Stimulated activated CD4-positive, alpha-beta T cell treated with anti-CD3 and anti-CD28 coated beads, Interleukin-1b, Interleukin-23, amount 100 ng/mL, for 1 hour (primary cell): ENCODE measurements at places on chromosomes 4 and X.

DNA sequence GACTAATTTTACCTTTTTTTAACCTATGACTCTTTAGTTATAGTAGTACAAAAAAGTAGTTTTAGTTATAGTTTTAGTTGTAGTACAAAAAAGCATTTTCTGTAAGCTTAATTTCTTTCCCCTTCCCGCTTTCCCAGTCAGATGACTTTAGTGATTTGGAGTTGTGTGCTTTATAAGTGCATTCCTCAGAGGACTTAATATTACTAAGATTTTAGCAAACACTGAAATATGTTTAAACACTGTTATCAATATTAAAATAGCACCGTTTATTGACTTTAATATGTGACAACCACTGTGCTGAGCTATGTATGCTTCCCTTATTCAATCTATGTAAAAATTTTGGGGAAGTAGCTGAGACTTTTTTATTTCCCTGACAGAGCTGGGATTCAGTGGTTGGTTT lies 22.8 kb downstream of the GUF1 start:
- no peak for DNase-seq

GRCh38 chrX:137028699-137029098 lies 5.1 kb downstream of the GPR101 start:
- no peak for DNase-seq

DNA sequence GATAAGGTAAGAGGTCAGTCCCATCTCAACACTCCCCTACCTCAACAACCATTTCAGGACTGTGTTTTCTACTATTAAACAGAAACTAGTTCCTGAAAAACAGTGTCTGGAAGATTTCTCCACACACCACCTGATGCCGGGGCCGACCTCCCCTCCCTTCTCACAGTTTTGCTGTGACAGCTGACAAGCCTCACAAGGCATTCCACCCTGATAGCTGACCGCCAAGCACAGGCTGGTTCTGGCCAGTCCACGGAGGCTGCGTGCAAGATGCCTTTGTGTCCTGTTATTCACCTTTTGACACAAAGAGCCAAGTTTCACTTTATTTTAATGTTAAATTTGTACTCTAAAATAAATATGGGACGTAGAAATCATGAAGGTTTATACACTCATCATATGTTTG lies 758.6 kb downstream of the PDHA2 start:
- DNase-seq: no peak

GRCh38 chr4:22190855-22191254 lies 242.3 kb upstream of the KCNIP4 start:
- DNase-seq: no peak

DNA sequence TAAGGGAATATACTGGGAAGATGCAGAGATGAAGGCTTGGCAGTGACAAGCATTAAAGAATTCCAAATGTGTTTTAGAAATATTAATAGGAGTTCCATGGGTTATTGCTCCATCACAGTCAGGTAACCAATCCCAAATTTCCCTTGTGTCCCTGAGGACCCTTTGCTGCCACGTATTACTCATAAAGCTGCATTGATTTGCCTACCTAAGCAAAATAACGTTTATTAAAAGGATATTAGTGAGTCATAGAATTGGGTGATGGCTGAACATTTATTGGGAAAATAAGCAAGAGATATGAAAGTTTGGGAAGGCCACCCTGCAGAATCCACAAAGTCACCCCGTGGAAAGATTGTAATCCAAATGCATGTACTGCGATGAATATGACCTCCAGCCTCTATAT lies 782.1 kb downstream of the RAPGEF2 start:
- DNase-seq: no peak

DNA sequence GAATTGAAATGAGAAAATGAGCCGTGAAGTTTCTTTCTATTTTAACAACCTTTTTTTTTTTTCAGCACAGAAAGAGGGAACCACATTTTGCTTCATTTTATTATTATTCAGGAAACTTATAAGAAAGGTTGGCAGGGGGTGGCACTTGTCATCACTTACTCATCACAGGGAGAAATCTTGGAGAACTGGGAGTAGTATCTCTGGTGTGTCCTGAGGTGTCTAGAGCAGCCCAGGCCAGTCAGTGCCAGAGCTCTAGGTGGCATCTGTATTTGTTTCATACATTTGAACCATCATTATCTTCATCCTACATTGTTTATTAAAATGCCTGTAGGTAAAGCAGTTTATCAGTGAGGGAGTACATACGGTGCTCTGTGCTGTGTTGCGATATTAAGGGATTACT lies 43.8 kb upstream of the ARHGAP24 start:
- DNase-seq: no peak

DNA sequence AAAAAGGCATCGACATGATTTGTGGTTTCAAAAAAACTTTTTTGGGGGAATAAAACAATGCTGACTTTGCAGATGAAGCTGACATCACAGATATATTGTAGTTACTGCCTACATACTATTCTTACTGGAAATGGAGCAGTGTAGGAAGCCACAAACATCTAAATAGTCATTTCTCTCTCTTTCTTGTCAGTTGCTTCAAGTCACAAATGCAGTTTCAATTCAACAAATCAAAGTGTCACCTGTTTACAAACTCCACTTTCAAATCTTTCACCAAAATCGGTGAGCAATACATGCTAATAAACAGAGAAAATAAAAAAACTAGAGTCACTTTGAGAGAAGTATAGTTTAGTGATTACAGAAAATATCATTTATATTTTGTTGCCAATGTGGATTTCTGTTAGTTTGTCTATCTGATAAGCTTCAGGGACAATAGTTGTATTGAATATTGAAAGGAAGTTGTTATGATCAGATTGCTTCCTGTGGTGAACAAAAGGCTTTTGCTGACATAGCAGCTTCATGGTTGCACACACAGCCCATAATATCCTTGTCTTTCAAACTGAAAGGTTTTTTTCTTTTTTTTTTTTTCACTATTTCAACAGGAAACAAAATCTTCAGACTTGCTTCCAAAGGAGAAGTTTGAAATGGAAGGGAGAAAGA lies 49.7 kb upstream of the PTPN13 start:
- DNase-seq: no peak

DNA sequence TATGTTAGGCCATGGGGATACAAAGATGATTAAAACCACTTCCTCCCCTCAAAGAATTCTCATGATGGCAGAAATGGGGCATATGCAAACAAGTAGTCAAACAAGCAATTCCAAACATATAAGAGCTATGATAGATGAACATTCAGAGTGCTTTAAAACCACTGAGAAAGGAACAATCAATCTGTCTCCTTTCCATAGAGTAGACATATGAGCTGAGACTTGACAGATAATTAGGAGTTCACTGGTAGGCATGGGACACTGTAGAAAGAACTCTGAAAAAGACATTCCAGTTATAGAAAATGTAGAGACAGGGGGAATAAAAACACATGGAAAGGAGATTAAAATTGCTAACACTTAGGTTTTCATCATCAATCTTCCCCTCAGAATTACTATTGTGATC lies 372.8 kb downstream of the KLHL4 start:
- DNase-seq: no peak

GRCh38 chrX:95427389-95427788 lies 1257.3 kb upstream of the DIAPH2 start:
- DNase-seq: no peak

GRCh38 chr4:77104791-77105540 lies 29.2 kb upstream of the CCNI start:
- DNase-seq: no peak

- no peak for DNase-seq
Observed at GRCh38 chr4:92234393-92235176, 69.2 kb upstream of the GRID2 start.

- DNase-seq: no peak
Observed at GRCh38 chrX:22652596-22652995, 347.2 kb upstream of the DDX53 start.

- no peak for DNase-seq
Observed at GRCh38 chr4:85024671-85025070, 58.2 kb upstream of the WDFY3 start.

DNA sequence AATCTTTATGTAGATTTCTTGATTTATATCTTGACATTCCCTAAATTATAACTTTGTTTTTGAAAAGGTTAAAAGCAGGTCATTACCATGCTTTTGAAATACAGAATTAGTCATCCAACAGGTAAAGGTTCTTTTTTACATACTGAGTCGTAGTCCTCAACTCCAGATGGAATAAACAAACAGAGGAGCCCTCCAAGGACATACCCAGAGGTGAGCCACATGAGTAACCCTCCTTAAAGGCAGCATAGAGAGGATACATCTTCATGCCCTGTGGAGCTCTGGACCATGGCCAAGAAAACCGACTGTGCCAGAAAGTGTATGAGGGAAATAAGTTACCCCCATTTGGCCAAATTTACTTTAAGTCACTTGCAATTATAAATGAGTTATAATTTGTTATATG lies 95.3 kb upstream of the MCF2 start:
- DNase-seq: no peak

GRCh38 chr4:10296730-10297129 lies 160.5 kb downstream of the ZNF518B start:
- no peak for DNase-seq

- DNase-seq: no peak
Observed at GRCh38 chr4:87044511-87045233, 109.9 kb downstream of the AFF1 start.

DNA sequence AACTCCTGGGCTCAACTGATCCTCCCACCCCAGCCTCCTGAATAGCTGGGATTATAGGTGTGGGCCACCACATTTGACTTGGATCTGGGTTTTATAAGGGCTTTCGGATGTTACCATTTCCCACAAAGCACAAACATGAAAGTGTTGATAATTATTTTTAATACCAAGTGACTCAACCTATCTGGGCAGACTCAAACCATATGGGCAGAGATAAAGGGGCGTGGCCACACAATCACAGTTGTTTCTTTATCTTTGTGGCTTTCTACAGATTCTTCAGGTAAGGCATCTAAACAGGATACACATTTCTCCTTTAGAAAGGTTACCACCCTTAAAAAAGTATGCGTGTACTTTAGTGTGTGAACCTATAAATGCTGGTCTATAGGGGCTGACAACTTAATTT lies 122.5 kb downstream of the ZNF827 start:
- DNase-seq: no peak

- DNase-seq: no peak
Observed at GRCh38 chrX:40106676-40107290, 9.0 kb upstream of the BCOR start.

DNA sequence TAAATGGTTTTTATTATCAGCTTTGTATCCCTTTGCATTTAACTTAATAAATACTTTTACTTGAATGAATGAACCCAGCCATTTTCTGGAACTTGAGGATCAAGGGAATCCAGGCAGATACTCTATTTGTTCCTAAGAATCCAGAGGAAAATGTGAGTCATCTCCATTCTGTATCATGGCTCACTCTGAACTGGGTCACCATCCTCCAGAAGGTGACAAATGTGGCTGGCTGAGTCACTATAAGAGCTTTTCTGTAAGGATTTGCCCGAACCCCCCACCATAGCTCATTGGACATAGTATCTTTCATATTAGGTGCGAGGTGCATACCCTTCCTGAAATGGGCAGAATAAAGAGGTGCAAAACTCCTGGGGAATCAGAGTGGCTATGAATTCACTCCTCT lies 25.8 kb downstream of the RTL9 start:
- DNase-seq: no peak

GRCh38 chr4:4416981-4417380 lies 30.1 kb downstream of the NSG1 start:
- DNase-seq: no peak

GRCh38 chr4:2087170-2087569 lies 28.0 kb downstream of the NAT8L start:
- no peak for DNase-seq

DNA sequence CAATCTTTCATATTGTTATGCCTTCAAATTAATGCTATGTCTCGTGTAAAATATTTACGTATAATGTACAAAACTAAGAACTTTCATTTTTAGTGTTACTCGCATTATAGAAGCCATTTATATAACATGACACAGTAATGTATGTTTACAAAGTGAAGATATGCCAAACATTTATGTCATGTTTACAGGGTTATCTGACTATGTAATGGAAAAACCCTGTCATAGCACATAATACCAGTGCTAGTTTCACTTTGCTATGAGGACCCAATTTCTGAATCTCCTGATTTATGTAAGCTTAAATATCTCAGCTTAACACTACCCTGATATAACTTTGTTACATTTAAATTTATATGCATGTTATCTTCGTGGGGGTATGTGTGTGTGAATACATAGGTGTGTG lies 233.1 kb downstream of the FAT4 start:
- DNase-seq: no peak

GRCh38 chr4:98612318-98613250 lies 45.8 kb downstream of the TSPAN5 start:
- no peak for DNase-seq

- no peak for DNase-seq
Observed at GRCh38 chr4:2186133-2186864, 55.6 kb downstream of the HAUS3 start.

DNA sequence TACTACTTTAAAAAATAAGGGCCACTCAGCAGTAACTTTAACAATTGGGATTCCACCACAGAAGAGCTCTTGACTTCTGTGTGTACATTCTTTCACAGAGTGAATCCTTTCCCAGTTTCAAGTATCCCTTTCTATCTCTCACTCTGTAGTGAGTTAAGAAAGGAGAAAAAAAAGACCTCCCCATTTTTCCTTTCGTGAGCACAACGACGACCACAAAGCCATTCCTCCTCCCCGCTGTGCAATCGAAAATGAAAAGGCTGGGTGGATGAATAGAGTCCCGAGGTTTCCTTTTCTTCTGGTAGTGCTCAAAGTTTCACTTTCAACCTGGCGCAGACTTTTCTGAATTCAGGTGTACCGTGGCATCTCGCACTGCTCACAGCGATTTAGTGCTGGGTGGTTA lies 58.0 kb downstream of the TAB3 start:
- DNase-seq: peak; percentile 1

DNA sequence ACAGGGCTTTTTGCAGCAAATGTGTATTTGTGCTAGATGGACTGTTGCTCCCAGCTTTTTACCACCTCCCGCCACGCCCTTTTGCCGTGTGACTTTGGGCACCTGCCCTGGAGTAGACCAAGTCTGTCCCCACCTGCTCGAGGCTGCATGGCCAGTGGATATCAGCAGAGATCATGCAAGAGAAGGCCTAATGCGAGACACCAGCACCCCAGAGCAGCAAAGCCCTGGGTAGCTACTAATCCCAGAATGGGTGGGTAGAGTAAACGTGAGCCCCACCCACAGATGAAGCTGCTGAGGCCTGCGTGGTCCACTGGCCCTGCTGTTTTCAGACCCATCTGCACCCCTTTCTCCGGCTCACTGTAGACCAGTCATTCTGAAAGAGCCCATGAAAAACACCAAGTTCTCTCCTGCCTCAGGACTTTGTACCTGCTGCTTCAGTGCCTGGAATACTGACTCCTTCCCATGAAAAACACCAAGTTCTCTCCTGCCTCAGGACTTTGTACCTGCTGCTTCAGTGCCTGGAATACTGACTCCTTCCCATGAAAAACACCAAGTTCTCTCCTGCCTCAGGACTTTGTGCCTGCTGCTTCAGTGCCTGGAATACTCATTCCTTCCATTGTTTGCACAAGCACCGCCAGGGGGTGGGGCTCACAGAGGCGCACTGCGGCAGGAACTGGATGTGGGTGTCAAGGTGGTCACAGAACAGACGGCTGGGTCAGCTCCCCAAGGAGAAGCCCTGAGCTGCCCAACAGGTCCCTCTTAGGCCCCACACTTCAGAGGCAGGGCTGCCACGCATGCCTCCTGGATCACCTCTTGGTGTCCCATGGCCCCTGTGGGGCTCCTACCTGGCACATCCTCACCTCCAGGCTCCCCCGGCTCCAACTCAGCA lies 5.1 kb upstream of the TNIP2 start:
- no peak for DNase-seq
